Stimulated activated memory B cell treated with anti-CD40 and anti-IgM and Interleukin-4, amounts not matched to agents 10 μg/mL and 1 μg/mL and 100 μg/mL, for 72 hours (primary cell): ENCODE measurements at places on chromosomes 6 and 20.
A peak's percentile ranks its signal among the peaks of the same experiment; 100 is the strongest.

DNA sequence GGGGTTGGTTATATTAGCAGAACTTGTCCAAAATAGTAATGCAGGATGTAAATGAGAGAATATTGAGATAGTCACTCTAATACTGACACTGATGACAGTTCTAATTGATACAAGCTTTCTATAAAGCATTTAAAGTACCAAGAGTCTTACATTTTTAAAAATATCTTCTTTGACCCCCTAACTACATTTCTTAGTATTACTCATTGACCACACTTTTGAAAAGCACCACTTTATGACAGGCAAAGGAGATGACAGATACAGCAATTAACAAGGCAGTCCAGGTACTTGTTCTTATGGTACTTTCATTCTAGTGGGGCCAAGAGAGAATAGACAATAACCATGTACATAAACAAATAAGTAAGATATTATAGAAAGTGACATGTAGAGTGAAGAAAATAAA is 139.4 kb upstream of the EYA4 start:
- no peak overlapping the region for H3K27ac ChIP-seq
- no peaks in the 10 kb centered on the region for H3K4me1 ChIP-seq
- no peaks in the 10 kb centered on the region for H3K36me3 ChIP-seq
- H3K27me3 ChIP-seq, result no peaks in the 10 kb centered on the region
- no peak for ATAC-seq
- H3K4me3 ChIP-seq, result no peak overlapping the region

GRCh38 chr6:142937986-142938385 is 7.0 kb downstream of the HIVEP2 start:
- no peak for ATAC-seq
- H3K27ac ChIP-seq, result no peak overlapping the region
- no peaks in the 10 kb centered on the region for H3K36me3 ChIP-seq
- H3K27me3 ChIP-seq, result no peaks in the 10 kb centered on the region
- H3K4me1 ChIP-seq, result peaks cover 67% of the 10 kb centered on the region

- no peak overlapping the region for H3K4me3 ChIP-seq
- no peak overlapping the region for H3K27ac ChIP-seq
- ATAC-seq, result no peak
- no peaks in the 10 kb centered on the region for H3K27me3 ChIP-seq
Observed at GRCh38 chr6:121711472-121711871, 276.0 kb downstream of the GJA1 start.

- H3K4me1 ChIP-seq, result no peaks in the 10 kb centered on the region
- H3K27ac ChIP-seq, result no peak overlapping the region
- H3K4me3 ChIP-seq, result no peak overlapping the region
- H3K27me3 ChIP-seq, result no peaks in the 10 kb centered on the region
- no peaks in the 10 kb centered on the region for H3K36me3 ChIP-seq
Observed at GRCh38 chr20:56875052-56875659, 246.1 kb downstream of the TFAP2C start.

DNA sequence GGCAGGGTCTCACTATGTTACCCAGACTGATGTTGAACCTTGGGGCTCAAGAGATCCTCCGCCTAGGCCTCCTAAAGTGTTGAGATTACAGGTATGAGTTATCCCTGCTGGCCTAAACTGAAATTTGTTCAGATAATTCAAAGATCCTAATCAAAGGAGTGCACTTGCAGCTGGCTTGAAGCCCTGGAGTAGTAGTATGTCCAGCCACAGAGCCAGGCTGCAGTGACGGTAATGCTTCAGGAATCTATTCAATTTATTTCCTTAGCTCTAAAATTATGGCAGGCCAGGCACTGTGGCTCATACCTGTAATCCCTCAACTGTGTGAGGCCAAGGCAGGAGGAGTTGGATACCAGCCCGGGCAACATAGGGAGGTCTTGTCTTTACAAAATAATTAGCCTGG is 1.4 kb upstream of the DDX43 start:
- no peak for ATAC-seq
- H3K36me3 ChIP-seq, result no peaks in the 10 kb centered on the region
- H3K4me1 ChIP-seq, result peaks cover 13% of the 10 kb centered on the region
- H3K4me3 ChIP-seq, result no peak overlapping the region

DNA sequence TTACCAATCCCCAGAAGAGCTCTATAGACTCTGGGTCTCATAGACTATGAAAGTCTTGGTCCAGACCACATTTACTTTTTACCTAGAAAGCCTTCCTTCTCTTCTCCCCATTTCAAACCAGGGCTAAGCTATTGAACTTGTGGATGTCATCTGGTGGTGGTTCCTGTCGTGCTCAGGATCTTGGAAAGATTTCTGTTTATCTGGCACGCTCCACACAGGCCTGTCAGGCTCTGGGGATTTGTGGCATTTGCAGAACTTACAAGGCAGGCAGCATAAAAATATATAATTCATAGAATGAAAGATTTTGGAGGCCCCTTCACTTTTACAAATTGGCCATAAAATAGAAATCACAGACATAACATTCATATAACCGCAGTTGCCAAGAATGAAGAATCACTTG is 188.1 kb downstream of the UST start:
- H3K4me1 ChIP-seq, result peaks cover 50% of the 10 kb centered on the region
- H3K27me3 ChIP-seq, result no peaks in the 10 kb centered on the region
- ATAC-seq, result no peak
- no peak overlapping the region for H3K27ac ChIP-seq

- no peaks in the 10 kb centered on the region for H3K4me1 ChIP-seq
- no peaks in the 10 kb centered on the region for H3K36me3 ChIP-seq
- peaks cover 4% of the 10 kb centered on the region for H3K27me3 ChIP-seq
- H3K4me3 ChIP-seq, result no peak overlapping the region
- H3K27ac ChIP-seq, result no peak overlapping the region
Observed at GRCh38 chr6:112176175-112176574, 78.2 kb downstream of the LAMA4 start.

GRCh38 chr20:10846766-10847165 is 173.0 kb upstream of the JAG1 start:
- no peaks in the 10 kb centered on the region for H3K36me3 ChIP-seq
- no peaks in the 10 kb centered on the region for H3K4me1 ChIP-seq
- no peak for ATAC-seq
- H3K4me3 ChIP-seq, result no peak overlapping the region
- no peaks in the 10 kb centered on the region for H3K27me3 ChIP-seq

GRCh38 chr6:136362421-136363356 is 73.0 kb upstream of the BCLAF1 start:
- H3K36me3 ChIP-seq, result peaks cover 16% of the 10 kb centered on the region
- H3K4me3 ChIP-seq, result no peak overlapping the region
- no peak for ATAC-seq
- H3K27ac ChIP-seq, result peak overlapping the region; percentile 7

DNA sequence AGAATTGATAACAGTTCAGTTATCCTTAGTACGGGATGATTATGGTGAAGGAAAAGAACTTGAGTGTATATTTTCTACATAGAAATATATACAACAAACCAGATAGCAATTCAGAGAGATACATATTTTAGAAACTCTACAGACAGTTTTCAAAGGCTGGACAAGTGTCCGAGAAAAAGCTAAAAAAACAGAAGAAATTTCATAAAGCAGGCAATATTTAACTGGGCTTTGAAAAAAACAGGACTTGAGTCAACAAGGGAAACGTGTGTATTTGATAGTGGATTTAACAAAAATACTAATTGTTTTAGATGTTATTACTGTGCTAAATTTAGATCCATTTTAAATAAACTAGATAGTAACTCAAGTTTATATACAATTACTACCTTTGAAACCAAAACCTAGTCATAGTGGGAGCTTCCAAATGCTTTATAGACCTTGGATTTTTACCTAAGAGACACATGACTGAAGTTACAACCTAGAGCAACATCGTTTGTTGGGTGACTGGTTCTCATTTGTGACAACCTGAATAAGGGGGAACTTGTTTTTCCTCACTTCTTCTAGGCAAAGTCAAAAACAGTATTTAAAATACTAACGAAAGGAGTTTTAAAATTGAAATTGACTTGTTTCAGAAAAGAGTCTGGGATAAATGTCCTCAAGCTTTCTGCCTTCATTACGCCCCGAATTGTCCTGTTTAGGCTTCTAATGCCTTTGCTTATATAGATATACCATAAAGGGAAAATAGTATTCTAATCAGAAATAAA is 116.7 kb upstream of the PRSS16 start:
- peaks cover 23% of the 10 kb centered on the region for H3K4me1 ChIP-seq
- H3K27me3 ChIP-seq, result no peaks in the 10 kb centered on the region
- H3K27ac ChIP-seq, result no peak overlapping the region
- H3K4me3 ChIP-seq, result no peak overlapping the region

DNA sequence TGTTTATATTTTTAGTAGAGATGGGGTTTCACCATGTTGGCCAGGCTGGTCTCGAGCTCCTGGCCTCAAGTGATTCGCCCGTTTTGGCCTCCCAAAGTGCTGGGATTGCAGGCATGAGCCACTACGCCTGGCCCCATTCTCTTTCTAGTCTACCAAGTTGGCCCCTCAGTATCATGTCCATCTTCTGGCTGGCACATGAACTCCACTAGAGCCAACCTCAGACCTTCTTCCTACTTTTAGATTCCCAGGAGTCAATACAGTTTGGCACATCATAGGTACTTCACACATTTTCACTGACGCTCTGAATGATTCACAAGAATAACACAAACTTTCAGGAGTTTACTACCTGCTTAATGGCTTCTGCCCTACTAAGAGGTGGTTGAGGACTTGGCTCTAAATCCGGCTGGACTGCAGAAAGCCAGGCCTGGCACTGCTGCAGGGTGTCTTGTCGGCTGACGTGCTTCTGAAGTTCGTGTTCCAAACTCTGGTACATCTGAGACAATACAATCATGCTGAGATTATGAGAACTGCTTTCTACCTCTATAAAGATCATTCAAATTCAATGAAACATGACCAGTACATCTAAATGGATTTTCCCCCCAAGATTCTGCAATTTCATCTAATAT is 293.3 kb downstream of the SYNE1 start:
- no peaks in the 10 kb centered on the region for H3K27me3 ChIP-seq
- H3K4me3 ChIP-seq, result no peak overlapping the region
- H3K4me1 ChIP-seq, result peaks cover under 1% of the 10 kb centered on the region

DNA sequence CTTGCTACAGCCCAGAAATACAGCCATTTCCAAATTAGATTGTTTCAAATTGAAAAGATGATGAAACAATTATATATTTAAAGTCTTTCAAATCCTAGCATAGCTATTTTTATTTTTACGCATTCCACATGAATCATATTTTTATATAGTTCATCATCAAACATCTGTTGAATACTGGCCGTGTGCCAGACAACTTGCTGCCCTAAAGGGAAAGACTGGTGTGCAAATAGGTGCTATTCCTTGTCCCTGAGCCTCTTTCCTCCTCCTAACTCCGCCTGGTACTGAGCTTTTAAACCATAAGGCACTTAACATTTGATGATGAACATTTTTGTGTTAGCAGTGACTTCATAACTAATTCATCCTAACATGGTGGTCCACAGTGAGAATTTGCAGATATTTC is 18.7 kb upstream of the PLCG1 start:
- no peaks in the 10 kb centered on the region for H3K27me3 ChIP-seq
- H3K4me3 ChIP-seq, result no peak overlapping the region
- H3K36me3 ChIP-seq, result peaks cover 48% of the 10 kb centered on the region
- no peak overlapping the region for H3K27ac ChIP-seq
- no peaks in the 10 kb centered on the region for H3K4me1 ChIP-seq

- no peaks in the 10 kb centered on the region for H3K27me3 ChIP-seq
- no peaks in the 10 kb centered on the region for H3K36me3 ChIP-seq
- no peak overlapping the region for H3K4me3 ChIP-seq
Observed at GRCh38 chr6:53377793-53378192, 29.0 kb upstream of the ELOVL5 start.

DNA sequence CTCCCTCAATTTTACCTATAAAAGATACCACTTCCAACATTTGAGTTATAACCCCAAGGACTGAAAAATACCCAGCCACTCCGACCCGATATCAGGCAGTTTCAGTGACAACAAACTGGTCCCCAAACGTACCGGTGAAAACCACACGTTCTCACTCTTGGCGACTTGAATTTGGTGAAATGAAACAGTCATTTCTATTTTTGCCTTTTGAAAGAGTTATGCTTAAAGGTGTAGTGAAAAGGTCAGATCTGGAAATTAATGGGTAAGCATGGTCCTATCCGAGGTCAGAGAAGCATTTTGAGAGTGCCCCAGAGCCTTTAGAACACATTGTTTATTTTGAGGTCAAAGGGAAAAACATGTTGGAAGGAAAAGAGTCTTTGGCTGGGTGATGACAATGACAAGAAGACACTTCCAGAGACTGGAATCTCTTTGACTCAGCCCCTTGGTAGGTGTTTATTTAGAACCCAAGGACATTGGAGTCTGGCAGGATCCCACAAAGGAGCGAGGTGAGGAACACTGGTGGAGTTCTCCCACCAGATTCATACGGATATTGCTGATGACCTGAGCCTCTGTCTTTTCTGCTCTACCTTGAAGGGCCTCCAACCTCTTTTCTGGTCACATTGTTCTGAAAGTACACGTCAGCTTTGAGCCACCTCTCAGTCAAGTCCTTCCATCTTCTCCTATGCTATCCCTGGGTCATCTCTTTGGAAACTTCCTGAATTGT is 235.0 kb downstream of the GMPR start:
- H3K27ac ChIP-seq, result peak overlapping the region; percentile 84
- peak overlapping the region; percentile 45 for H3K4me3 ChIP-seq
- peak; percentile 80 for ATAC-seq
- H3K27me3 ChIP-seq, result no peaks in the 10 kb centered on the region
- H3K4me1 ChIP-seq, result peaks cover 79% of the 10 kb centered on the region
- peaks cover 44% of the 10 kb centered on the region for H3K36me3 ChIP-seq

GRCh38 chr6:105402090-105402938 is 568 bp downstream of the PREP start:
- H3K4me3 ChIP-seq, result peak overlapping the region; percentile 97
- H3K27me3 ChIP-seq, result peaks cover 8% of the 10 kb centered on the region
- no peaks in the 10 kb centered on the region for H3K36me3 ChIP-seq
- peak; percentile 77 for ATAC-seq
- H3K27ac ChIP-seq, result peak overlapping the region; percentile 94
